Left lobe of liver (tissue), 2 donors: ENCODE measurements at places on chromosomes 4 and X.

DNA sequence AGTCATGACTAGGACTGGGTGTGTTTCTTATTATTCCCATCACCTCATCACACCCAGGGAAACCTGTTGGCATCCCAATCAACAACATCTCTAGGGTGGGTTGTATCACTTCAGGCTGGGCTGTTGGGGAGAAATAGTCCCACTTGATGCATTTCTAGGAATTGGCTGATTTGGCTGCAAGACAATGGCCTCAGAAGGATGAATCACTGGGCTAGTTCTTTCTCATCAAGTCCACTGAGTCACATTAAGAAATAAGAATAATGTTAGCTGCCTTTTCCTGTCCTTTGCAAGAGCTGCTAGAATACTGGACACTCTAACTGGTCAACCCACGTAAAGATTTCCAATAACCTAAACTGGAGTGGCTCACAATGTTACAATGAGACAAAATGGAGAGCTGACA lies 104.2 kb downstream of the CHRDL1 start:
- DNase-seq: no peak

- DNase-seq: peak; percentile 91
Observed at GRCh38 chrX:43656005-43656494, at the start of gene MAOA. Gene MAOA (plus strand): TSS chrX:43656299. CDS start chrX:43656342, 43 bp downstream.

DNA sequence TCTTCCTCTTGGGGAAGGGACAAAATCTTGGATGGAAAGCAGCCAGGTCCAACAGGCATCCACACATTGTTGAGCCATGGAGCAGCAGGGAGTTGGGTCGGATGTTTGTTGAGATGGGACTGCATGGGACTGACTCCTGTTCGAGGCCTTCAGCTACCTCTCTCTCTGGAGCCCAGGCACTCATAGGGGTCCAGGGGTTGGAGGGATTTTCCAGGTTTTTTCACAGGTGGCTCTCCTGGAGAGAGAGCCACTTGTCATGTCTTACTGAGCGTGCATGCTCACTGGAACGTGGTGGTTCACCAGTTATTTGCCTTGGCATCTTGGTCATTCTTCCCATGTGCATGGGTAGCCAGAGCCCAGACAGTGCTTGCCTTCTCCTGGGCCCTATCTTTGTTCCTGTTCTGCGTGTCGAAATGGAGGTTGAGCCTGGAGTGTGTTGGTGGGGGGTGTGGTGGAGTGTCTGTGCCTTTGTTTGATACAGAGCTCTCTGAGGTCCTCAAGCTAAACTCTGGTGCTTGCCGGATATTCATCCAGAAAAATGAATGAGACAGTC lies 60.6 kb downstream of the NBDY start:
- no peak for DNase-seq

GRCh38 chr4:76905521-76905920 lies 7.6 kb upstream of the SOWAHB start:
- DNase-seq: no peak

DNA sequence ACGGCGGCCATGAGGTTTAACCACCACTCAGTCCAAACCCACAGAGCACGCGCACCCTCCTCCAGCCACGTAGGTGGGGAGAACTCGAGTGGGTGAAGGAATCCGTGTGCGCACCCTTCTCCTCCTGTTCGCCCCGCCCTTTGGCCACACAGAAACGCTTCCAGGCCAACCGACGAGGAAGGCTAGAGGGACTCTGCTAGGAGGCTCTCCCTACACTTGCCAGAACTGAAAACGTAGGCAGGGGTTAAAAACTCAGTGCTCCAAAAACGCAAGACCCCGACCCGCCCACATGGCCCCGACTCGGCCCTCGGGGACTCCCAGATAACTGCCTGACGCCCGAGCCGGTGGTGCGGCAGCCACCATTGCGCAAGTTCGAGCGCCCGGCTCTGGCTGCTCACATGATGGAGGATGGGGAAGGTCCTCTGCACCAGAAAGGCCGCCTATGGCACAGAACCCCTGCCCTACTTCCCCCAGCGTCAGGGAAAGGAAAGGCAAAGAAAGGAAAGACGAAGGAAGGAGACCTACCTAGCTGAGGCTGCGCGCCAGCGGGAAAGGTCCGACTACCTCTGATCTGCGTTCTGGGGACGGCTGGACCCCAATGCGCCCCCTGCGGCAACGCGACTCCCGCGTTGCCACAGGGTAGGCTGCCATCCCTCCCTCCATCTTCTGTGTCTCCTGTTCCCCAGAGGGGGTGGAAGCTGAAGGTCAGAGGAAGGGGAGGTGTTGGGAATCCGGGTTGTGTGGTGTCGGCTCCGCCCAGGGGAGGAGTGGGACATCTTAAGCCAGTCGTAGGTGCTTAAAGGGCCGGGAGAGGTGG lies 201.9 kb upstream of the AGTR2 start:
- peak; percentile 66 for DNase-seq

- DNase-seq: no peak
Observed at GRCh38 chrX:8044947-8045346, 117.7 kb upstream of the PNPLA4 start.

- no peak for DNase-seq
Observed at GRCh38 chrX:97858592-97858991, 974.9 kb downstream of the RPA4 start.

DNA sequence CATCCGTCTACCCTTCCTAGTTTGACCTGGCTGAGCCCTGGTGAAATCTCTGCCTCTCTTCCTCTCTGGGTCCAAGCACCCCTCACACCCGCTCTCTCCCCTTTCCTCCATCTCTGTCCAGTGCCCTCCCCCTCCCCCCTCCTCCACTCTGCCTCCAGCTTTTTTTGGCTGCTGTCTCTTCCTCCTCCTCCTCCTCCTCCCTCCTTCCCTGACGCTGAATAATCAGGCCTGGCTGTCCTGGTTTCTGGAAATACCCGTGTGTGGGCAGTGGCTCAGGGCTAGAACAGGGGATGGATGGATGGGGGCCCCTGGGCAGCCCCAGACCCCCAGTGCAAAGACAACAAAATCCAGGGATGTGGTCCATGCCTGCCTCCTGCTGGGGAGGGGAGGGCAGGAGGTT lies 4.7 kb upstream of the SYP start:
- DNase-seq: no peak

DNA sequence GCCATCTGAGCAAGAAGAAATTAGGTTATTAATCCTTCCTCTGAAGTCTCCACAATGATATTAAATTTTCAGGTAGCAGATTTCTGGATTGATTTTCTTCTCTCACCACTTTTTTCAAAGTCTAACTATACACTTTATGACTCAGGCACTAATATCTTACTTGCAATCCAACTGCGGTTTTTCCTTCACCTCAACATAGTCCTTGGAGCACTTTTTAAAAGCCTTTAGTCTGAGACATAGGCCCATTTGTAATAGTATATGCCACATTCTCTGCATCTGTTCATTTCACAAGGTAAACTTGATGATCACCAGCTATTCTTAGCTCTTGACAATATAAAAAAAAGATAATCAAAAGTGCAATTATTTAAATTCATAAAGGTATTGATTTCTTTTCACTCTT lies 55.9 kb upstream of the EDNRA start:
- DNase-seq: no peak

DNA sequence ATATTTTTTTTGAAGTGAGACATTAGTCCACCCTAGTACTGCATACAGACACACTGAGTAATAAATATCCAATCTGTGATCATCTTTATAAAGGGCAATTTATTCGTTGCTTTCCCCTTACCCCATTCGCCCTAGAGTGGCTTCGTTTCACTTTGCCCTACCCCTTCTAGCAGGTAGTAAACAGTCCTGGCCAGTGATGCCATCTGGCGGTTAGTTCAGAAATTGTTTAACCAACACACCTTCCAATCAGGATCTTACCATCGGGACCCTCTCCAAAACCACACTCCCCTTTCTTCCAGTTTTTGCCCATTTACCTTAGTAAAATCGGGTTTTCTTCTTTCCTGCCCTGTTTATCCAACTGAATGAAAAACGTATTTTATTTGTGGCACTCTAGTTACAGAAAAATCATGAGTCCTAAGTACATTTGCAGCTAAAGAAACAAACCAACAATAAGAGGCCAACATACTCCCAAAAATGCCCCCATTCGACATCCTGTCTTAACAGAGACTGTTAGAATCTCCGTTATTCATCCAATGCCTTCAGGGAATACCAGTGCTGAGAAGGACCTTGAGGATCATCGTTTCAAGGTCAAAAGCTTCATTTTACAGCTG lies 2.2 kb downstream of the PPA2 start:
- peak; percentile 69 for DNase-seq

GRCh38 chr4:85776096-85776495 lies 301.1 kb downstream of the ARHGAP24 start:
- DNase-seq: no peak

DNA sequence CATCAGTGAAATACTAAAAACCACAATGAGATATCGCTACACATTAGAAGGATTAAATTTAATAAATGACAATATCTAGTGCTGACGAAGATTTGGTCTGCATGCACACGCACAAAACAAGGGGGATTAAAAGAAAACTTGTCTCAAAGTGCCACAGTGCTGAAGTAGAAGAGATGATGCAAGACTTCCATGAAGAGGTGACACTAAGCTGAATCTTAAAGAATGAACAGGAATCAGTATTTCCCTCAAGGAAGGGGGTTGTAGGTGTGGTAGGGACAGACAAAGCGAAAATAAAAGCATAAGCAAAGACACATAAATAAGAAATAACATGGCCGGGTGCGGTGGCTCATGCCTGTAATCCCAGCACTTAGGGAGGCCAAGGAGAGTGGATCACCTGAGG lies 33.5 kb downstream of the CNOT6L start:
- DNase-seq: no peak

GRCh38 chrX:57422289-57422688 lies 135.8 kb downstream of the FAAH2 start:
- DNase-seq: no peak

GRCh38 chr4:101862595-101862994 lies 72.1 kb downstream of the BANK1 start:
- no peak for DNase-seq

GRCh38 chr4:146633471-146633800 lies 5.3 kb upstream of the POU4F2 start:
- DNase-seq: no peak

- DNase-seq: no peak
Observed at GRCh38 chrX:17072301-17072700, 125.8 kb downstream of the REPS2 start.

- no peak for DNase-seq
Observed at GRCh38 chr4:2306773-2307410, 45.0 kb upstream of the MXD4 start.

- DNase-seq: peak; percentile 65
Observed at GRCh38 chrX:1392376-1393068, 609 bp upstream of the SLC25A6 start.

DNA sequence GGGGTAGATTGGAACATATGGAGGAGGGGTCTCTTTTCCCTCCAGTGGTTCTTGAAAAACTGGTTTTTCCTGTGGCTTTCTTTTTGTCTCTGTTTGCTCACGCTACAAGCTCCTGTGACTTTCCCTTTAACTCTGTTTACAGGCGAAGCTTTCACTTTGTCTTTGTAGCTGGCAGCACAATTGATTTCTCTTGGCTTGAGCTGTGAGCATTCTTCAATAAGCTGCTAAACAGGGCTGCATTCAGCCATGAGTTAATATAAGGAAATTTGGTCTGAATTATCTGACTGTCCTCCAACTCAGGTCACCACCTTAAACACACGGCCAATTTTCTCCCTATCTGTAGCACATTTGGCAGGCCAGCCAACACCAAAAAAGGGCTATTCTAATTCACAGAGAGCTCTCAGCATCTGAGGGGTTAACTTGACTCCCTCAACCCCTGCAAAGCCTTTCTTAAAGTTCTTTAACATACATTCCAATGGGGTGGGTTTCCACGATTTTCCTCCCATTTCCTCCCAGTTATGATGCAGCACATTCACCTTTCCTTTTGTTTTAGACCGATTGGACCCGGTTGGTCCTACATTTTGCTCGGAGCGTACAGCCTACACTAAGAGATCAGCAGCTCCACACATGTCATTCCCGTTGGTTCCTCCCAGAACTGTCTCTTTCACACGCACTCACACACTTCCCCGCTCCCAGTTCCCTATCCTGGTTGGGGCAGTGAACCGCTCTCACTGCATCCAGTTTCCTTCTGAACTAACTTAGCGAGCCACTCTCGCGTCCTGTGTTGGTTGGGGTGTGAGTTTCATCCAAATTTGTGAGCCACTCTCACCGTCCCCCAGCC lies 45.4 kb downstream of the UGT2A3 start:
- DNase-seq: peak; percentile 54

GRCh38 chrX:24014388-24015018 lies 12.5 kb downstream of the KLHL15 start:
- DNase-seq: no peak

GRCh38 chr4:115353370-115353769 lies 239.9 kb upstream of the NDST4 start:
- DNase-seq: no peak

GRCh38 chr4:53522334-53522733 lies 69.0 kb downstream of the LNX1 start:
- DNase-seq: no peak

DNA sequence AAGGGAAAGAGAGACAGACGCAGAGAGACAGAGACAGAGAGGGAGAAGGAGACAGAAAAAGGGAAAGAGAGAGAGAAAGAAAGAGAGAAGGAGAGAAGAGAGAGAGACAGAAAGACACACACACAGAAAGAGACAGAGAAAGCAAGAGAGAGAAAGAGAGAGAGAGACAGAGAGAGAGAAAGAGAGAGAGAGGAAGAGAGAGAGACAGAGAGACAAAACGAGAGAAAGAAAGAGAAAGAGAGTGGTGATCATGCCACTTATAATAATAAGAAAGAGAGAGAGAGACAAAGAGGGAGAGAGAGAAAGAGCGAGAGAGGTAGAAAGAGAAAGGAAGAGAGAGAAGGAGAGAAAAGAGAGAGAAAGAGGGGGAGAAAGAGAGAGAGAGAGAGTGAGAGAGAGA lies 51.4 kb downstream of the SHOX start:
- no peak for DNase-seq

- no peak for DNase-seq
Observed at GRCh38 chr4:21474195-21474594, 474.4 kb downstream of the KCNIP4 start.

DNA sequence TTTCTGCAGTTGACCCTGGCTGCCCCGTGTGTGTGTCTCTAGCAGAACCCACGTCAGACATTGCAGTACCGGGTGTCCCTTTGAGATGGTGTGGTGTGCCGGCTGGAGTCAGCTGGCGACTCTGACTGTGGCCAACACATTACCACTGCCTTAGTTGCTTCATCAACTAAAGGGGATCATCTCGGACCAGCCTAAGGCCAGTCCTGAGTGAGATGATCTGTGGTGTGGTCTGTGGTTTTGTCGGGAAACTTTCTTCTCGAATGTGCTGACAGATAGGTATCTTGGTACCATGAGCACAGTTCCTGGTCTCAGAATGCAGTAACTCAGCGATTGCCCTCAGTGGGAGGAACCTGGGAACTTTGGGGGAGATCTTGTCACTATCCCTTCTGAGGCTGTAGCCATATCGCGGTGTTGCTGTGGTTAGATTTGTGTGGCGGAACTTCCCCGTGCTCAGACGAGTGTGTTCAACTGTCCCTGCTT lies 15.8 kb downstream of the TBC1D14 start:
- DNase-seq: no peak

DNA sequence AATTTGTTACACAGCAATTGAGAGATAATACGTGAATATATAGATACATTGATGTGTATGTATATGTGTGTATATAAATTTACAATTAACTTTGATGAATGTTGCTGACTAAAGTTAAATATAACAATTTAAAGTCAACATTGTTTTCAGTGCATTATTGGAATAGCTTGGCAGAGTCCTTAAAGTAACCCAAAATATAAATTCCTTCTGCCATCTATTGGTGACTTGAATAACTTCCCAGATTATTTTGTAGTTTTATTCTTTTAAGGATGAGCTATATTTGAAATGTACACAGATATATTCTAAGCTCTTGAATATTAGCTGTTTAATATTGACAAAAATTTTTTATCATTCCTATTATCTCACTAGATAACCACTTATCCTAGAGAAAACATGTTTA lies 298.2 kb upstream of the FSTL5 start:
- no peak for DNase-seq
